ENCODE measurements at places on chromosomes 13 and 19.

DNA sequence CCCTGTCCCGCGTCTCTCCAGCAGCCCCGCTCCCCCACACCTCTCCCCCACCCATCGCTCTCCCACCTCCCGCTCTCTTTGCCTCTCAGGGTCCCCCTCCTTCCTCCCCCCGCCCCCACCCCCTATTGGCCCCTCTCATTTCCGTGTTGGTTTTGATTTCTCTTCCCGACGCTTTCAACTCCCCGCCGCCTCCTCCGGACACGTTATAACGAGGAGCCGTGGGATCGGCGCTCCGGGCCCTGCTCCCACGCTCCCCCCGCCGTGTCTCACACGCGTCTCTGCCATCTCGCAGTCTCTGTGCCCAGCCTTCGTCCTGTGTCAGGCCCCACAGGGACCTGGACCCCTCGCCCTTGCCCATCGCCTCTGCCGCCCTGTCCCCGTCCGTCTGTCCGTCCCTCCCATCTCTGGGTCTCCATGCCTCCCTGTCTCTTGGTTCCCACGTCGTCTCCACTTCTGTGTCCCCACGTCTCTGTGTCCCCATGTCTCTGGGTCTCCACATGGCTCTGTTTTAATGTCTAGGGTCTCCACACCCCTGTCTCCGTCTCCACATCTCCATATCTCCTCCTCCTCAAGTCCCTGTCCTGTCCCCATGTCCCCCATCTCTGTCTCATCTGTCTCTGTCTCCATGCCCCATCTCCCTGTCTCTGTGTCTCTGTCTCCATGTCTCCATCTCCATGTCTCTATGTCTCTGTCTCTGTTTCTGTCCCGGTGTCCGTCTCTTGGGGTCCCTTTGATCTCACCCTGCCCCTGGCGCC, 13.1 kb downstream of the ERFL start:
- DNase-seq: no peak

- no peak for DNase-seq
Measured at GRCh38 chr19:33296488-33296971, 5.8 kb downstream of the CEBPA start.

GRCh38 chr13:114259974-114260373, 21.4 kb upstream of the UPF3A start:
- DNase-seq: no peak

- DNase-seq: no peak
Measured at GRCh38 chr13:29754473-29754806, 96.0 kb downstream of the UBL3 start.

GRCh38 chr13:42211704-42212464, 60.1 kb upstream of the AKAP11 start:
- no peak for DNase-seq

- DNase-seq: no peak
Measured at GRCh38 chr19:2814426-2814825, 5.2 kb upstream of the ZNF554 start.

DNA sequence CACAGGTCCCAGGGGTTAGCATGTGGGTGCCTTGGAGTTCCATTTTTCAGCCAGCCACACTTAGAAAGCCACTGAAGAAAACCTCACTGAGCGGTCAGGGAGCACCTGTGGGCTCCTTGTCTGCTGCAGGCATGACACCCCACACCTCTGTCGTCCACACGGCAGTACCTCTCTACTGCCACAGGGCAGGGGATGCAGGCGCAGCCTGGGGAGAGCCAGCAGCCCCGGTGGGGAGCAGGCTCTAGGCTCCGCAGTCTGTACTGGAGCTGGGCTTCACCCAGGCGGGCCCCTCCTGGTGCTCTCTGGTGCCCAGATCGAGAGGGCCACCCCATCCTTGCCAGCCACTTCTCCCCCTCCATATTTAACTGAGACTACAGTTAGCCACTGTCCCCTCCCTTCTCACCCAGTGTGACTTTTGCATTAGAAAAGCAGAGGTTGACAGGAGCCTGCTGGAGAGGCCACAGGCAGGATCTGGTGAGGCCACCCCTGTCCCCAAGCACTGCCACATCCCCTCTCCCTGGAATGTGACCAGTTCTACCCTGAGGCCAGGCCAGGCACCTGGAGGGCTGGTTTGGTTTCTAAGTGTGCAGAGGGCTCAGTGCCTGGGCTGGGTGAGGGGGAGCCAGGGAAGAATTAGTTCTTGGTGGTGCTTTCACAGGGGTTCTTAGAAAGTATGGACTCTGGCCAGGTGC, 104.4 kb downstream of the KDM4B start:
- DNase-seq: no peak

DNA sequence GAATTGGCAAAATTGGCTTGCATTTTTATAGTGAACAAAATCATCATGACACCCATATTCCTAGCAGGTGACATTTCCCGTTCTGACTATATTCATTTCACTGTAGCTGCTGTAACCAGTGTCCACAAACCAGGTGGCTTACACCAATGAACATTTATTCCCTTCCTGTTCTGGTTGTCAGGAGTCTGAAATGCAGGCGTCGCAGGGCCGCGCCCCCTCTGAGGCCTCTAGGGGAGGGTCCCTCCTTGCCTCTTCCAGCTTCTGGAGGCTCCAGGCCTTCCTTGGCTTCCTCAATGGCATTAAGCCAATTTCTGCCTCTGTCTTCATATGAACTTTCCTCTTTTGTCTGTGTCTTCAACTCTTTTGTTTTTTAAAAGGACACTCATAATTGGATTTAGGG, 6.5 kb upstream of the RLN3 start:
- DNase-seq: no peak

GRCh38 chr13:110265682-110266430, 41.1 kb downstream of the COL4A1 start:
- DNase-seq: no peak

- DNase-seq: no peak
Measured at GRCh38 chr13:39419876-39420275, 183.1 kb downstream of the LHFPL6 start.

DNA sequence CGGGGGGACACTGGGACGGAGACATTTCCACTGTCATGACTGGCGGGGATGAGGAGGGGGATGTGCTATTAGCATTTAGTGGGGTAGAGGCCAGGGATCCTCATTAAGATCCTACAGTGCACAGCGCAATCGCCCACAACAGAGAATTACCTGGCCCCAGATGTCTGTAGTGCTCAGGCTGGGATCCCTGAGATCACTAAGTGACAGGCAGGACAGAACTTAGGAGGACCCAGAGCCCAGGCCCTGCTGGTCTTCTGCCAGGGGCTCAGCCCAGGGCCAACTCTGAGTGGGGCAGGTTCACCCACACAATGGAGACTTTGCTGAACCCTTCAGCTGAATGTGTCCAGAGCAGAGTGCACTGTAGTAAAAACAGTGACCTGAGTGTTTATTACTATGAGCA, 4.6 kb downstream of the RANBP3 start:
- DNase-seq: no peak

GRCh38 chr13:50713523-50714248, 129.8 kb downstream of the DLEU7 start:
- no peak for DNase-seq

DNA sequence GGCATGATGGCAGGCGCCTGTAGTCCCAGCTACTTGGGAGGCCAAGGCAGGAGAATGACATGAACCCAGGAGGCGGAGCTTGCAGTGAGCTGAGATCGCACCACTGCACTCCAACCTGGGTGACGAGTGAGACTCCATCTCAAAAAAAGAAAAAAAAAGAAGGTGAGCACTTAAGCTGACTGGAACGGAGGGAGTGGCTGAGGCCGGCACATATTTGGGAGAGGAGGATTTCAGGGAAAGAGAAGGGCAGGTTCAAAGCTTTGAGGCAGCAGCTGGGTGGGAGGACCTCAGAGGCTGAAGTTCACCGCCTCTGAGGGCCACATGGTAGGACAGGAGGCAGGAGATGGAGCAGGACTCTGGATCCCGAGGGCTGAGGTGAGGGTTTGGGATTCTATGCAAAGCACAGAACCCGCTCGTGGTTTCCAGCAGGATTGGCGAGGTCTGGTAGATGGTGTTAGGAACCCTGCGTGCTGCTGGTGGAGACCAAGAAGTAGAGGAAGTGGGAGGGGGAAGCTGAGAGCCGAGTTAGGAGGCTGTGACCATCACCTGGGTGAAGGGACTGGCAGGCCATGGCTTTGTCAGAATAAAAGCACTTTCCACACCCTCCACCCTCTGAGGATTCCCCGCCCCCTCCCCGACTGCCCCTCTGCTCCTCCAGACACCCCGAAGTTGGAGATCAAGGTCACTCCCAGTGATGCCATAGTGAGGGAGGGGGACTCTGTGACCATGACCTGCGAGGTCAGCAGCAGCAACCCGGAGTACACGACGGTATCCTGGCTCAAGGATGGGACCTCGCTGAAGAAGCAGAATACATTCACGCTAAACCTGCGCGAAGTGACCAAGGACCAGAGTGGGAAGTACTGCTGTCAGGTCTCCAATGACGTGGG, 8.4 kb downstream of the CD22 start:
- DNase-seq: no peak

DNA sequence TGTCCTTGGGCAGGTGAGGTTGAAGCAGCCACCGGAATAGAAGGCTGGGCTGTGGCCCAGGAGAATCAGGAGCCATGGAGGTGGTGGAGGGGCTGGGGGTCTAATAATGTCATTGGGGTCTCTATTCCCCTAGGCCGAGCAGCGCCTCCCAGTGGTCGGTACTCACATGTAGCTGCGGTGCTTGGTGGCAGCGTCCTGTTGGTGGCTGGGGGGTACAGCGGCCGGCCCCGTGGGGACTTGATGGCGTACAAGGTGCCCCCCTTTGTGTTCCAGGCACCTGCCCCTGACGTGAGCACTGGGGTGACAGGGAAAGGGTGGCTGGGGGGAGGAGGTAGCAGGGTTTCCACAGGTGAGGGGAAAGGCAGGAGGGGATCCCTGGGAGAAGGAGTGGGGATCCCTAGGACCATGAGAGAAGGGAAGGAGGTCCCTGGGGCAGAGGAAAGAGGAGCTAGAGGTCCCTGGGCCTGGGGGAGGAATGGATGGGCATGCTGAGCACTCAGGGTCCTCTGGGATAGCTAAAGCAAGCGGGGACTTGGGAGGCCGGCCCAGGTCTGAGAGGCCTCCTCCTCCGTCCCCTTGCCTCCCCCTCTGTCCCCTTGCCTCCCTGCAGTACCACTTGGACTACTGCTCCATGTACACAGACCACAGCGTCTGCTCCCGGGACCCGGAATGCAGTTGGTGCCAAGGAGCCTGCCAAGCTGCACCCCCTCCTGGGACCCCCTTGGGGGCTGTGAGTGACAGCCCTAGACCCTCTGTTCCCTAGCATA, 18.1 kb downstream of the MEGF8 start:
- DNase-seq: no peak

Measured in hematopoietic multipotent progenitor cell treated with erythropoietin and hydrocortisone succinate and interleukin-3 and kit ligand, for 15 days (in vitro differentiated cells).